Stimulated activated CD8-positive, alpha-beta memory T cell treated with anti-CD3 and anti-CD28 coated beads, Interleukin-2, amount 100 ng/mL, for 1 hour (primary cell): ENCODE measurements at places on chromosomes 5 and 9.

DNA sequence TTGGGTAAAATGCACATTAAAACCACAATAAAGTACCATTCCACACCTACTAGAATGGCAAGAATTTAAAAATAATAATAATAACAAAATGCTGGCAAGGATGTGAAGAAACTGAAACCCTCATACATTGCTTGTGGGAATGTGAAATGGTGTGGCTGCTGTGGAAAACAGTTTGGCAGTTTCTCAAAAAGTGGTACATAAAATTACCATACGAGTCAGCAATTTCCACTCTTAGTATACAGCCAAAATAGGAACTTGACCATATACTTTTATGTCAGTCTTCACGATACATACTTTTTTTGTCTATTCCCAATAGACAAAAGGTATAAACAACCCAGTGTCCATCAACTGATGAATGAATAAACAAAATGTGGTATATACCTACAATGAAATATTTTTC is 15.6 kb downstream of the FKBP15 start:
- DNase-seq: no peak

DNA sequence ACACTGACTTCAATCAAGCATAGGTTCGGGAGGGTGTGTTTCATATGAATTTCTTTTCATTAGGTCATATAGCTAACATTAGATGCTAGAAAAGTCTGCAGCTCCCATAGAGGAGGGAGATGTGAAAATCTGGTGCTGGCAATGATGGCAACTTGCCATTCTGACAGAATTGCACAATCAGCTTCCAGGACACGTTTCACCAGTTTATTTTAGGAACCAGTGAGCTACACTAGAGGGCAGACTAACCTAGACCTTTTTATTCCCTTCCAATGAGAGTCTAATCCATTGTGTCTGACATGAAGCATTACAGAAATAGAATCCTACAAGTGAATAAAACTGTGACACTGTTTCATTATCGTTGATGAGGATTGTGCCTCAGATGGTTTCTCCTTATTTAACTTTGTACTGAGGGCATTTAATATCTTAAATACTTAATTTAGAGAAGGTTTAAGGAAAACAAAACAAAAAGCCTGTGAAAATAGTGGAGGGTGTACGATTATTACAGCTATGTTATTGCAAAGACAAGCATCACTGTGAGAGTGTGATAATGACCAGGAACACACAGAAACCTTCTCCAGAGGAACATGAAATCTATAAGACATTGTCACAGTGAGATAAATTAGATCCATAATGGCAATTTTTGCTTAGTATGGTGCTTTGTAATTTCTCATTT is 363.3 kb upstream of the RPS23 start:
- DNase-seq: no peak

DNA sequence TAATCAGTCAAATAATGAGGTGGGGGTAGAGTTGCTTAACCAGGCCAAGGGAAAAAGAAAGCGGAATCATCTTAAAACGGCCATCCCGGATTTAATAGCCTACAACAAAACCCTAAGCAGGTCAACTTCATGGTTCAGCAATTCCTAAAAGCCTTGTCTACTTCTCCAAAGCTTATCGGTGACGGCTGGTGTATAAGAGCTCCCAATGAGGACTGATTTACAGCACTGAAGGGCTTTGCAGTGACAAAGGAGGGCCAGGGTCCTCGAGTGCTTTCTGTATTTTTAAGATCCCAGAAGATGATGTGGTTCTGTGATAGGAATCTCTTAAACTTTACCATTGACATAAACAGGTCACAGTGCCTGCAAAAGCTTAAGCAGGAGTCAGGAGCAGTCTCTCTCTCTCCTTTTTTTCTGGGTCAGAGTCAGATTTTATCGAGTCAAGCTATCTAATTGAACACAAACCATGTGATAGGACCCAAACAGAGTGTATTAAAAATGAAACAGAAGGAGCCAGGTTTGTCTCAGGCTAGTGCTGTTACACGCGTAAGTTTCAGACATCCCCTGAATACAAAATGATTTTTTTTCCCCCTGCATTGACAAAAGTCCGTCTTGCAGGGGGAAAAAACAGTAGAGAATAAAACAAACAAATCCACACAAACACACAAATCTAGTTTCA is 663.6 kb upstream of the ZNF608 start:
- DNase-seq: no peak

- no peak for DNase-seq
These were observed 368.2 kb downstream of the NDUFS4 start for GRCh38 chr5:53928641-53929040.

GRCh38 chr5:75142566-75143136 is 90.3 kb upstream of the GCNT4 start:
- no peak for DNase-seq

DNA sequence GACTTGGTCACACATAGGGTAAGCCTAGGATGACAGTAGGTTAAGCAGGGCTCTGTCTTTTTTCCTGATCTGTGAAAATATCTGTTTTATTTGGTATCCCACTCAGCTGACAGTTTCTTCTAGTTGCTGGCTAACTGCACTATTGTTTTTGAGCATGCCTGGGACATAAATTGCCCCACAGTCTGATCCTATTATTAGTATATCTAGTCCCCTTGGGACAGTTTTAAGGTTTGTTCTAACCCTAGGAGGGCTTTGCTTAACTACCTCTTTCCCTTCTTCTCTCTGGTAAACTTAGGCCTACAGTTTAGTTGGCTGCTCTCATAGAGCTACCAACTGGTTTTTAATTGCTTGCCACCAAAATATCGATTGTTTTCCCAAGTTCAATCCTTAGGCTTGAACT is 446.6 kb downstream of the ARHGEF28 start:
- no peak for DNase-seq

- DNase-seq: no peak
These were observed 55.4 kb upstream of the CTNNA1 start for GRCh38 chr5:138697720-138698360.

- DNase-seq: no peak
These were observed 190.1 kb downstream of the PAX5 start for GRCh38 chr9:36843964-36844363.

DNA sequence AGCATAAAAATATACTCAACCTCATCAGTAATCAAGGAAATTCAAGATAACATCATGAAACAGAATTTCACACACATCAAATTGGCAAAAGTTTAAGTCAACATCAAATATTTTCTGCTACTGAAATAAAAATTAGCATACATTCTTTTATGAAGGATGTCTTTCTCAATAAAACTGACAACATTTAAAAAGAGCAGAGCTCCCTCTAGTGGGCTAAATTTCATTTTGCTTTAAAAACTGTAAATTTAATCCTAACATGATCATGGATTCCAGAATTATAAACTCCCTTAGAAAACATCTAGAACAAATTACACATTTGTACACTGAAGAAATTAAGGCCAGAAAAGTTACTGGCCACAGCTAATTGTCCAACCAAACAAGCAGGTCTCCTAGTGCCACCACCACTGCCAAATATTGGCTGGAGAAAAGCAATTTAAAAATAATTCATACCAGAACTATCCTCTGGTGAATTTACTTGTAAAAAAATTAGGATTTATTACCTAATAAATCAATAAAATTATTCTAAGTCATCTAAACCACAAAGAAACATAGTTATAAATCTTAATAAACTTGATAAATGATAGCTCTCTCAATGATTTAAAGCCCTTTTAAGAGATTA is 31.2 kb downstream of the DEPDC1B start:
- no peak for DNase-seq

DNA sequence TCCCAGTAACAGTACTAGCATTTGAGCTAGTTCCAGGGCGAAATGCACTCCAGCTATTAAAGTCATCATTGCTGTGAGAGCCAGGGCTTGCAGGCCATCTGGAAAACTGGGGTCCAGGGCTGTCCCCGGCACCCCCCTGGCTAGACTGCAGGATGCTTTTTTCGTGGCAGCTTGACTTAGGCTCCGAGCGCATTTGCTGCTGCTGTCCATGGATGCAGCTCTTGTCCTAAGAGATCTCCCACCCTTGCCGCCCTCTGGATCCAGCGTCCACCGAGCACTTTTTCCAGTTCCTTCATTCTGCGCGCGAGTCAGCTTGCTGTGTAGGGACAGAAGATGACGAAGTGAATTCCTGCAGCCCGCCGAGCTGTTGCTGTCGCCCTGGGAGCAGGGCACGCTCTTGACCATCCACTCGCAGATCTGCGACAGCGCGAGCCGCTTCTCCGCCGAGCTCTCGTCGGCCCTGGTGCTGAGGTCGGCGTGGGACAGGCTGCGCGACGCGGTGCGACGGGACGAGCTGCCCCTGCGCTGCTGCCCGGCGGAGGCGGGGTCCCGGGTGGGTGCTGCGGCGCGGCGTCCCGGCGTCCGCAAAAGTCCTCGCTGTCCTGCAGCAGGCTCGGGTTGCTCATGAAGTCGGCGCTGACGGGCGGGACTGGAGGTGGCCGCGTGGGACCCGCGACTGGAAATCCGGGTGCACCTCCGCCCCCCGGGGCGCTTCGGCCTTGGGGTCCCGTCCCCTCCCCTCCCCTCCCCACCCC is 30.7 kb downstream of the OR2V1 start:
- no peak for DNase-seq

DNA sequence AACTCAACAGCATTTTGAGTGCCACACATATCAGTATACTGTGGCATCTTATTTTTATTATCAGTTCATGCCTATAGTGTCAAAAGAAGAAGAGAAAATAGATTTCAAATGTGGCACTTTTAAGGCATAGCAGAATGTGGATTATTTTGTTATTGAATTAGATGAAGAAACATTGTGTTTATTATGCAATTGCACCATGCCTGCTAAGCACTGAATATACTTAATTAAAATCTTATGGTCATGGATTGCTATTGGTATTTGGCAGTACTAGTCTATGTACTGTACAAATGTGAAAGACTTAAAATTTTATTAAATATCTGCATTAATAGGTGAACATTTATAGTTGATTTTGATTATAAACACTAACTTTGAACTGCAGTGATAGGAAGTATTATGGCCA is 128.8 kb downstream of the FER start:
- DNase-seq: no peak

DNA sequence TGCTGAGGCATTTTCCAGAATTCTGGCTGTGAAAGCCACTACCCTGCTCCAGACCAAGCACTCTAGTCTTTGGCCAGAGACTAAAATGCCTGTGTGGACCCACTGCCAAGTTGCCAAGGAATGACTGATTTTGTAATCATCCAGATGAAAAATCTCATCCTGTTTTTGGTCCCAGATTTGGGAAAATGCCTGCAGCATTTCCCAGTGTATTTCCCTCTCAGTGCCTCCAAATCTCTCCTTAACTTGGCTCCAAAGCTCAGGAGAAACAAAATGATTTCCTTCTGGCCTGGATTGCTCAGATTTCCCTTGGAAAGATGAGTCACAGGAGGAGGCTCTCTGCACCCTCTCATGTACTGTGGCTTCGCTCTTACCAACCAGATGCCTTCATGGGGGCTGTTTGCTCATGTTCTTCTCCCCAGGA is 335.2 kb upstream of the TARS1 start:
- no peak for DNase-seq

- DNase-seq: no peak
These were observed 23.1 kb downstream of the RNF180 start for GRCh38 chr5:64188776-64189175.

GRCh38 chr5:110899566-110900412 is 161.0 kb downstream of the SLC25A46 start:
- no peak for DNase-seq

GRCh38 chr9:78939311-78940065 is 632.3 kb upstream of the TLE4 start:
- no peak for DNase-seq

DNA sequence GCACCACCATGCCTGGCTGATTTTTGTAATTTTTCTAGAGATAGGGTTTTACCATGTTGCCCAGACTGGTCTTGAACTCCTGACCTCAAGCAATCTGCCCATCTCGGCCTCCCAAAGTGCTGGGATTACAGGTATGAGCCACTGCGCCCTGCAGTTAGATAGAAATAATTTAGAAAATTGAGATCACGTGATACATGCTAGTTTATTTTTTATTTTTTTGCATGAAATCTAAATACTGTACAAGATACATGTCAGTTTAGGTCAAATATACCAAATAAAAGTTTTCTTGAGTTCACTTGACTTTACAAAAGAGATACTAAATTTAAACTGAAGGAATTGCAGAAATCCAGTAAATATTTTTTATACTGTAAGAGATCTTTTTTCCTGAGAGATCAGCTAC is 304.2 kb downstream of the YTHDC2 start:
- DNase-seq: no peak
